Thoracic aorta (tissue), 2 donors: ENCODE measurements at places on chromosomes 16 and 17. TPM values are rescaled to one million over a fixed set of nuclear protein-coding genes. Genes with fewer than 3 reads are reported as not detected.

TBC1D3I gene
- total RNA-seq = 0.63 TPM

ABCC11 gene
- total RNA-seq = not detected

GRCh38 chr16:86424985-86425384, 85.3 kb upstream of the FOXF1 start:
- no peak for DNase-seq

- no peak for DNase-seq
These were observed 19.1 kb downstream of the CBLN1 start for GRCh38 chr16:49262501-49262900.

DNA sequence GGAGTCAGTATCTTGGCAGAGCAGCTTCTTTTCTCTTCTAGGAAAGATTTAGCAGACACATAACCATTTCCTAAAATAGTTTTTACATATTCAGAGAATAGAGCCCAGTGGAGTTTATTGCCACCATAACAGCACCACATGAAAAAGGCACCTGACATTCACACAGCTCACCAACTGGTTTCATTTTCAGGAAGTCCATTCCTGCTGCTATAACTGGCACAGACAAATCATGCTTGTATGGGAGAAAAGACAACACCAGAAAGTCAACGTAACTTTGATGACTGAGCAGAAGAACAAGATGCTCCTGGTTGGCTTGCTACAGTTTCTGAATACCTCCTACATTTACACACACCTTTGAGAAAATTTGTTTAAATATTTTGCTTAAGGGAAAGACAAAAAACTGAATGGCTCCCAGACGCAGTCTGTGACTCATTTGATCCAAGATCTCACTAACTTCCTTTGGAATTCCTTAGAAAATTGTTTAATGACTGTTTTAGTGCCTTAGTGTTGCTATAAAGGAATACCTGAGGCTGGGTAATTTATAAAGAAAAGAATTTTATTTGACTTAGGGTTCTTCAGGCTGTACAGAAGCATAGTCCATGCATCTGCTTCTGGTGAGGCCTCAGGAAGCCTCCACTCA, 1380.6 kb downstream of the CDH8 start:
- DNase-seq = no peak
